ENCODE measurements at places on chromosomes 7 and 10. TPM values are rescaled to one million over a fixed set of nuclear protein-coding genes. Genes with fewer than 3 reads are reported as not detected.

The FAM25G gene
- not detected for total RNA-seq

The FAM237B gene
- total RNA-seq = not detected

The GNAT3 gene
- total RNA-seq = not detected

The LIPF gene
- total RNA-seq = not detected

The NUPR2 gene
- not detected for total RNA-seq

The FGFR2 gene
- total RNA-seq = not detected

The ENTPD1 gene
- 13.0 TPM for total RNA-seq

The PTPN20 gene
- 0.28 TPM for total RNA-seq

The GNG11 gene
- total RNA-seq = not detected

The EVX1 gene
- total RNA-seq = not detected

The PNLIPRP2 gene
- not detected for total RNA-seq

The MET gene
- 2.2 TPM for total RNA-seq

DNA sequence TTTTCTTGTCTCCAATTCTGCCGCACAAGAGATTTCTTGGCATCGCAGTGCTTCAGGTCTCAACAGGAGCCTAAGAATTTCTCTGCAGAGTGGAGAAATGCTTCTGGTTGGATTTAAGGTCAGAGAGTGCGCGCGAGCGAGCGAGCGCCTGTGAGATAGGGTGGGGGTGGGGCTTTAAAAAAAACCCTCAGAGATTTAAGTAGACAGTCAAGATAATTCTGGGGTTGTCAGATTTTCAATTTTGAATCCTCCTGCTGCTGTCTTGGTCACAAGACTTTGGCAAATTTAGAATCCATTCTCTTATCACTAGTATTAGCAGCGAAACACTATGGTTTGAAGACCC lies 49.7 kb downstream of the CPEB3 start:
- no peak for DNase-seq
- H3K36me3 ChIP-seq = peaks cover 16% of the 10 kb centered on the region
- peaks cover 23% of the 10 kb centered on the region for H3K4me1 ChIP-seq
- no peak overlapping the region for H3K27ac ChIP-seq
- H3K4me3 ChIP-seq = peak overlapping the region; percentile 94

- H3K27ac ChIP-seq = peak overlapping the region; percentile 94
- no peaks in the 10 kb centered on the region for H3K27me3 ChIP-seq
These were observed 26.4 kb downstream of the PRF1 start for GRCh38 chr10:70575874-70576802.

GRCh38 chr10:114044247-114045135 lies 825 bp downstream of the ADRB1 start:
- no peak for DNase-seq
- peaks cover 16% of the 10 kb centered on the region for H3K4me1 ChIP-seq
- no peaks in the 10 kb centered on the region for H3K36me3 ChIP-seq
- peak overlapping the region; percentile 68 for H3K4me3 ChIP-seq

GRCh38 chr7:150365673-150366398 lies 2.8 kb upstream of the REPIN1 start:
- no peaks in the 10 kb centered on the region for H3K27me3 ChIP-seq
- DNase-seq = no peak
- peak overlapping the region; percentile 8 for H3K27ac ChIP-seq

DNA sequence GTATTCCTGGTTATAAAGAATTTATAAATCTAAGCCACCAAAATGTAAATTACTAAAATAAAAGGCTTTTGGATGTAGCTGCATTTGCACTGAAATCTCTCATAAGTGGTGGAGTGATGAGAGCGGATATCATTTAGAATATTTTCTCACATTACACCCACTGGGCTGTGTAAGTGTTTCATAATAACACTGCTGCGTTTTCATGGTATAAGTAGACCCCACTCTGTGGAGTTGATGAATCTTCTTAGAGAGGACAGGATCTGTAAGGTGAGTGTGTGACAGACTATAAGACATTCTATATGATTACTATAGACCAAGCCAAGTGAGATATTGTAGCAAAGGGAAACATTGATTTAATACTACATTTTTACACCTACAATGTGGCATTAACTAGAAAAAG lies 1024.1 kb upstream of the LRRN3 start:
- no peak overlapping the region for H3K4me3 ChIP-seq
- H3K4me1 ChIP-seq = no peaks in the 10 kb centered on the region
- no peaks in the 10 kb centered on the region for H3K27me3 ChIP-seq
- no peak overlapping the region for H3K27ac ChIP-seq

- no peak overlapping the region for H3K27ac ChIP-seq
- H3K4me1 ChIP-seq = no peaks in the 10 kb centered on the region
- no peak overlapping the region for H3K4me3 ChIP-seq
- H3K36me3 ChIP-seq = no peaks in the 10 kb centered on the region
These were observed 50.2 kb upstream of the FGFR2 start for GRCh38 chr10:121648493-121648892.

GRCh38 chr10:7315906-7316305 lies 94.9 kb downstream of the SFMBT2 start:
- H3K4me1 ChIP-seq = peaks cover 58% of the 10 kb centered on the region
- no peak for DNase-seq
- peaks cover 35% of the 10 kb centered on the region for H3K36me3 ChIP-seq
- H3K27me3 ChIP-seq = no peaks in the 10 kb centered on the region
- no peak overlapping the region for H3K4me3 ChIP-seq

- no peak overlapping the region for H3K4me3 ChIP-seq
- peaks cover 29% of the 10 kb centered on the region for H3K36me3 ChIP-seq
- no peaks in the 10 kb centered on the region for H3K27me3 ChIP-seq
- no peak overlapping the region for H3K27ac ChIP-seq
These were observed 42.8 kb downstream of the WIPI2 start for GRCh38 chr7:5232874-5233273.

- peak within 1 kb of the TSS; percentile 93 for H3K27ac ChIP-seq
- H3K36me3 ChIP-seq = peaks cover 10% of the 10 kb centered on the region
- H3K4me3 ChIP-seq = peak within 1 kb of the TSS; percentile 92
- H3K27me3 ChIP-seq = no peaks in the 10 kb centered on the region
- DNase-seq = peak; percentile 93
These were observed at the start of gene NOD1 for GRCh38 chr7:30478349-30479201. NOD1 (minus strand) TSS chr7:30478784; CDS start chr7:30456921, 21,863 bp downstream.

DNA sequence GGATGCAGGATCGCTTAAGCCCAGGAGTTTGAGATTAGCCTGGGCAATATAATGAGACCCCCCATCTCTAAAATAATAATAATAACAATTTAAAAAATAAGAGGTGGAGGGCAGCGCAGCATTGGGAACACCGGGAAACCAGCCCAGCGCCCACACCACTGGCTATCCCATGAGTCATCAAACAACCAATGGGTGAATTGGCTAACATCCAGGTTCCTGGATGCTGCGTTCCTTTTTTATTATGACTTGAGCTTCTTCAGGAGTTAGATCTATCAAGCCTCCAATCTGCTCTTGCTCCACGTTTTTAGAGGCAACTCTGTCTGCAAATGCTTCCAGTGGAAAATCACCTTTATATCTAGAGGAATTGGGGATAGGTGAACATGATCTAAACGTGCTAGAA lies 10.0 kb upstream of the LRRC4 start:
- H3K27ac ChIP-seq = no peak overlapping the region
- H3K4me1 ChIP-seq = peaks cover 17% of the 10 kb centered on the region
- no peak overlapping the region for H3K4me3 ChIP-seq
- H3K36me3 ChIP-seq = peaks cover 9% of the 10 kb centered on the region
- H3K27me3 ChIP-seq = no peaks in the 10 kb centered on the region
- DNase-seq = no peak

- H3K27me3 ChIP-seq = peaks cover 34% of the 10 kb centered on the region
- H3K27ac ChIP-seq = no peak overlapping the region
- H3K36me3 ChIP-seq = peaks cover 4% of the 10 kb centered on the region
- no peak for DNase-seq
- peaks cover 26% of the 10 kb centered on the region for H3K4me1 ChIP-seq
These were observed 43.6 kb upstream of the IL6 start for GRCh38 chr7:22683379-22683778.

GRCh38 chr7:64294701-64295420 lies 18.9 kb upstream of the ZNF736 start:
- no peaks in the 10 kb centered on the region for H3K4me1 ChIP-seq
- no peaks in the 10 kb centered on the region for H3K36me3 ChIP-seq
- no peak for DNase-seq
- H3K27ac ChIP-seq = no peak overlapping the region

DNA sequence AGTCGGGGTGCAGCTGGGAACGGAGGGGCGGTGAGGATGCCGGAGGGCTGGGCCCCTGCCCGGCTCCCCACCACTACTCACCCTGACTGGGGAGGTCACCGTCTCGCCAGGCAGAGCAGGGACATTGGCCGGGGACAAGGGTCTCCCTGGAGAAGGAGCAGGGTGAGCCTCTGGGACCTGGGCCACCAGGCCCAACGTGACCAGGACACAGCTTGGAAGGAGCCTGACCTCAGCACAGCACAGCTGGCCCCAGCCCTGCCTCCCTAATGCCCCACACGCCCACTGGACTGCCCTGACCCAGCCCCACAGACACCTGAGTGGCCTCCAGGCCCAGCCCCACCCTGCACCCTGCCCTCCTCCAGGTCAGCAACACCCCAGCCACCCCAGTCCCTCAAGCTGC lies 21.1 kb downstream of the MICALL2 start:
- no peaks in the 10 kb centered on the region for H3K36me3 ChIP-seq
- H3K4me3 ChIP-seq = no peak overlapping the region
- H3K4me1 ChIP-seq = no peaks in the 10 kb centered on the region
- H3K27ac ChIP-seq = no peak overlapping the region
- no peaks in the 10 kb centered on the region for H3K27me3 ChIP-seq
- no peak for DNase-seq

GRCh38 chr7:16609842-16610450 lies 35.6 kb downstream of the ANKMY2 start:
- H3K27ac ChIP-seq = no peak overlapping the region
- H3K4me3 ChIP-seq = no peak overlapping the region
- no peak for DNase-seq
- H3K27me3 ChIP-seq = no peaks in the 10 kb centered on the region

GRCh38 chr7:100571829-100572116 lies 1.9 kb downstream of the SAP25 start:
- H3K4me1 ChIP-seq = peaks cover 19% of the 10 kb centered on the region
- H3K36me3 ChIP-seq = peaks cover 22% of the 10 kb centered on the region
- no peak overlapping the region for H3K27ac ChIP-seq
- DNase-seq = no peak
- no peak overlapping the region for H3K4me3 ChIP-seq

DNA sequence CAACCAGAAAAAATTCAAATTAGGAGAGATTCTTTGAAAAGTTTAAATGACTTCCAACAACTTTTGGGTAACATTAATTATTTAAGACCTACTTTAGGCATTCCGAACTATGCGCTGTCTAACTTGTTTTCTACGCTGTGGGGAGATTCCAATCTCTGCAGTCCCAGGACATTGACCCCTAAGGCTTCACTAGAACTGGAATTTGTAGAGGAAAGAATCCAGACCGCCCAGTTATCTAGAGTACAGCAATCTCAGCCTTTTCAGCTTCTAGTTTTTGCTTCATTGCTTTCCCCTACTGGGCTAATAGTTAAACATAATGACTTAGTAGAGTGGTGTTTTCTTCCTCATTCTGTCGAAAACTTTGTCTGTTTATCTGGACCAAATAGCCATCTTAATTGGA lies 14.9 kb upstream of the DDC start:
- H3K36me3 ChIP-seq = no peaks in the 10 kb centered on the region
- no peak for DNase-seq
- no peak overlapping the region for H3K27ac ChIP-seq
- H3K27me3 ChIP-seq = peaks cover 14% of the 10 kb centered on the region
- no peak overlapping the region for H3K4me3 ChIP-seq
- no peaks in the 10 kb centered on the region for H3K4me1 ChIP-seq

DNA sequence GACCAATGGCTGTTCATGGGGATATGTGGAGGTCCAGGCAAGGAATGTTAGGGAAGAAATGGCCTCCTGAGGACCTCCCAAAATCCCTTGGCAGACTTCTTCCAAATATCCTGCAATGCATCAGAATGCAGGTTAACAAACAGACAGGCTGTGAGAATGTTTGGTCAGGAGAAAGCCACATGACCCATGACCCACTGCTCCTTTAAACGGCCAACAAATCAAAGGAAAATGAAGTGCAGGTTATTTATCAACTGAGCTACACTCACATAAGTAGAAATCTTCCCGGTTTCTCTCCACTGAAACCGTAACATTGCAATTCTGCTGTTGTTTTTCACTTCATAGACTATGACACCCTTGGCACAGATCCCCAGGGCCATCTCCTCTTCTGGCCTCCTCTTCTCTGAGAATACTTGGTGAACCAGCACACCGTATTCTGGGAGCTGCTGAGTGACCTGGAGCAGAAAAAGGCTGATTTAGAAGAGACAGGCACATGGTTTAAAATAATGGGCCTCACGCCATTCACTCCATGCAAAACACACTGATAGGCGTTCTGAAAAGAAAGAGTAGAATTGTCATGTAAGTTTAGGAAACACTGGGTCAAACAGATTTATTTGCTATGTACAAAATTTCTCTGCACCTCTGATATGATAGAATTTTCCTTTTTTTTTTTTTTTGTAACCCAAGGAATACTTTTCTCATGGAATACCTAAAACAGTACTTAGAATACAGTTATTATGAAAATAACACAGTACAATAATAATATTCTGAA lies 67.8 kb downstream of the FRMPD2 start:
- H3K4me3 ChIP-seq = no peak overlapping the region
- H3K27ac ChIP-seq = no peak overlapping the region
- H3K4me1 ChIP-seq = no peaks in the 10 kb centered on the region
- peaks cover 2% of the 10 kb centered on the region for H3K27me3 ChIP-seq
- no peak for DNase-seq

- no peaks in the 10 kb centered on the region for H3K27me3 ChIP-seq
- H3K4me1 ChIP-seq = peaks cover 67% of the 10 kb centered on the region
- H3K27ac ChIP-seq = no peak overlapping the region
- H3K4me3 ChIP-seq = no peak overlapping the region
These were observed 12.2 kb upstream of the CLCN1 start for GRCh38 chr7:143303733-143304132.

DNA sequence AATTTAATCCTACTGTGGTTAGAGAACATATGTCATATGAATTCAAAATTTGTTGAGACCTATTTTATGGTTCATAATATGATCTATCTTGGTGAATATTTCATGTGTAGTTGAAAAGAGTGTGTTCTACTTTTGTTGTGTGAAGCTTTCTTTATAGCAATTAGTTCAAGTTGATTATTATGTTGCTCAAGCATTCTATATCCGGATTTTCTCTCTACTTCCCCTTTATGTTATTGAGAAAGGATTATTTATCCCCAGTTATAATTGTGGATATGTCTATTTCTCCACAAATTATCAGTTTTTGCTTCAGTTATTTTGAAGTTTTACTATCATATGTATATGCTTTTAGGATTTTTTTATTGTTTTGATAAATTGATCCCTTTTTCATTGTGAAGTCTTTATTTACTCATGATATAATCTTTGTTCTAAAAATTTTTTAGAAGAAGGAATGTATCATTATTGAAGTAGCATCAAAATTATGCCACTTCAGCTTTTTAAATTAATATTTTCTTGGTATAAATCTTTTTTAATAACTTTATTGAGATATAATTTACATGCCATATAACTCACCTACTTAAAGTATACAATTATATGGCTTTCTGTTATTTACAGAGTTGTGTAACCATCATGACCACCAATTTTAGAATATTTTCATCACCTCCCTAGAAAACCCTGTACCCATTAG lies 12.0 kb upstream of the MEST start:
- H3K4me1 ChIP-seq = peaks cover under 1% of the 10 kb centered on the region
- no peaks in the 10 kb centered on the region for H3K36me3 ChIP-seq
- DNase-seq = no peak
- peaks cover 22% of the 10 kb centered on the region for H3K27me3 ChIP-seq

GRCh38 chr10:48511875-48512231 lies 93.0 kb downstream of the ARHGAP22 start:
- no peak overlapping the region for H3K27ac ChIP-seq
- no peak for DNase-seq
- no peaks in the 10 kb centered on the region for H3K4me1 ChIP-seq

- H3K4me1 ChIP-seq = peaks cover 6% of the 10 kb centered on the region
- H3K27me3 ChIP-seq = no peaks in the 10 kb centered on the region
- DNase-seq = peak; percentile 66
These were observed 10.4 kb downstream of the STMP1 start for GRCh38 chr7:135672560-135673359.

All from activated CD4-positive, alpha-beta T cell treated with anti-CD3 and anti-CD28 coated beads, Interleukin-2, amount 10 ng/mL, durations not matched to agents 24 days and 14 days (primary cell).